ENCODE measurements at places on chromosomes 2 and 18.

GRCh38 chr2:182166406-182166805, 180.8 kb downstream of the PPP1R1C start:
- DNase-seq, result no peak

GRCh38 chr18:61127714-61128467, 205.3 kb upstream of the CDH20 start:
- no peak for DNase-seq

DNA sequence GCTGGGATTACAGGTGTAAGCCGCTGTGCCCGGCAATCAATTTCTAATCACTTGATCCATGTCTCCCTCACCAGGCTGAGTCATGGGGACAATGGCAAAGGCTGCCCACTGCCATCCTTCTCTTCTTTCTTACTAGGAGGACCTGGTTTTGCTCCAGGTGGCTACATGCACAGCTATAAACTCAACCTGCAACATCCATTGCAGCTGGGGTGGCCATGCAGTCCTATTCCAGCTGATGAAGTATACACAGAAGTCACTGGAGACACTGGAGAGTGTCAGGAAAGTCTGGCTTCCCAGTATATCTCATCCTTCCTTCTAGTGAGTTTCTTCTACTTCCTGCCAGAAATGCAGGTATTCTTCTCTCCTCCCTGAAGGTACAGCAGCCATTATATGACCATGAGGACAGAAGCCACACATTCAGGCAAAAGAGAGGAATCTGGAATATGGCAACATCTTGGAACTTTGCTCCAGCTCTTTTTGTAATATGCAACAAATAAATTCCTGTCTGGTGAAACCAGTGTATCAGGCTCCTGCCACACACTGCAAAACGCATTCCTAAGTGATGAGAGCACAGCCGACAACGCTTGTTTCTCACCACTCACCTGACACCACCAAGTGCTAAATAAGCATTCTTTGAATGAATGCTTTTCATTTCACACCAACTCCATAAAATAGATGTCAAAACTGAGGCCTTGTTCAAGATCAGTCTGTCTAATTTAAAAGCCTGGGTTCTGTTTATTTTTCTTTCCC, 32.3 kb downstream of the SCTR start:
- no peak for DNase-seq

DNA sequence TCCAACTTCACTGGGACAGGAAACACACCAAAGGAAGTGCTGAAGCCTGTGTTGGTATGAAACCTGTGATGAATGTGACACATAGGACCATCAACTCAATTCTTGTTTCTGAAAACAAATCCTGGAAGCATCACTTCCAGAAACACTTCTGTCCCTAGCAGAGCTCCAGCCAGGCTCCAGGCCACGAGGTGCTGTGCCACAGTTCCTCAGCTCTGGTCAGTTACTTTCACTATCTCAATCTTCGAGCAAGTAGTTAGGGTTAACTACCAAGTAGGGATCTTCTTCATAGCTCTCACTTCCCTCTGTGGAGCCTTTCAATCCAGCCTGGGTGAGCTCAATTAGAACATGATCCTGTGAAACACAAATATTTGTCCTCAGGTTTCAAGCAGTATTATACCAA, 3.6 kb upstream of the LCT start:
- no peak for DNase-seq

- no peak for DNase-seq
Observed at GRCh38 chr2:109615637-109616144, 1.5 kb downstream of the SOWAHC start.

DNA sequence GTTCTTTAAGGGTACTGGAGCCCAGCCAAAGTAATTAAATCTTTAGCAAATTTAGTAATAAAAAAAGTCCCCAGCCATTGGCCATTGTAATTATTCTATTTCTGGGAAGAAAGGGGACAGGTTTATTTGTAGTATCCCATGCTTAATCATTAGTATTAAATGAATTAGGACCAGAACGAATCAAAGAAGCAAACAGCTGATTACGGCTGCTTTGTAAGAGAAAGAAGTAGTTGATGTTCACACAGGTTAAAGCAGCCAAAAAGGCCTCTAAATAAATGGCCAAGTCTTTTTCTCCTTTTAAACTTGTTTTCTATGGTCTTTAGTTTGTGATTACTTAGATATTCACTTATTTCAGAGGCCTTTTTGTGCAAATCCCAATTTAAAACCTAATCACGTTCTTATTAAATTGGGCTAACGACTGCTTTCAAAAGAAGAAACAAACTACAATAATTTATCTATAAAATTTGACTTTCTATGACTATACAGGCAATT, 48.6 kb upstream of the DNAH7 start:
- DNase-seq, result no peak

DNA sequence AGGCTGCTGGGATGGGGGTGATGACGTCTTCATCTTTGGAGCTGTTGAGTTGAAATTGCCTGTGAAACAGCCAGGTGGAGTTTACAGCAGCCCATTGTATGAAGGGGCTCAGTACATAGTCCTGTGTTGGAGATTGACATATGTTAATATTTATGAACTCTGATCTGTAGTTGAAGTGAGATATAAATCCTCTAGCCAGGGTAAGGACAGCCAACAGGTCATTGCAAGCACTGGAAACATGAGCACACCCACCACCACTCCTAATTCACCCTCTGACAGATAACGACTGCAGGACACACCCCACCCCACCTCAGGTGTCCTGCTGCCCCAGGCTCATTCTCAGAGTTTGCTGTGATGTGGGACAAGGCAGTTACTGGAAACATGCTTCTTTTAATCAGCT, 112.4 kb upstream of the TRIB2 start:
- DNase-seq, result no peak

DNA sequence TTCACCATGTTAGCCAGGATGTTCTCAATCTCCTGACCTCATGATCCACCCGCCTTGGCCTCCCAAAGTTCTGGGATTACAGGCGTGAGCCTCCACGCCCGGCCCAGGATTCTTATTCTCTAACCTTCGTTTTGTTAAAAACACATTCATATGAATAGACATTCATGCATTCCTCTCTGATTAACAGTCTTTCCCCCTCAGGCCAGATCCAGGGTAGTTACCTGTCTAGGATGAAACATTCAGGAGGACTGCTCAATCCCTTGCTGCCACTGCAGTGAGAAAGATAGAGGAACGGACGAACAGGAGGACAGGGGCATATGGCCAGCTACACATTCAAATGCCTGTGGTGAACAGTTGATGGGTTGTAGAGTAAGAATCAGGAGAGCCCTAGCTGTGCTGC, 39.6 kb upstream of the EPC2 start:
- no peak for DNase-seq

DNA sequence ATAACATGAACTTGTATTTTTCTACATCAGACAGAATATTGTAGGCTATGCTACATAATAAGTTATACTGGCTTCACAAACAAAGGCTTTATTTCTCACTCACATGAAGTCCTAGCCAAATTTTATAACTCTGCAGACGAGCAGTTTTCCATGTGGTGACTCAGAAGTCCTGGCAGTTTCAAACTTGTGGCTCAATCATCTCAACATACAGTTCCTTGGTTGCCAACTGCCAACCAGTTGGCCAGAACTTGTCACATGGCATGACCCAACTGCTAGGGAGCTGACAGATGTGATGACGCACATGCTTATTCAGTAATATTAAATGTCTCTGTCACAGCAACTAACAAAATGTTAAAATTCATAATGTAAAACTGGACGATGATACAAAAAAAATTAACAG, 63.8 kb upstream of the ZC3H15 start:
- no peak for DNase-seq

DNA sequence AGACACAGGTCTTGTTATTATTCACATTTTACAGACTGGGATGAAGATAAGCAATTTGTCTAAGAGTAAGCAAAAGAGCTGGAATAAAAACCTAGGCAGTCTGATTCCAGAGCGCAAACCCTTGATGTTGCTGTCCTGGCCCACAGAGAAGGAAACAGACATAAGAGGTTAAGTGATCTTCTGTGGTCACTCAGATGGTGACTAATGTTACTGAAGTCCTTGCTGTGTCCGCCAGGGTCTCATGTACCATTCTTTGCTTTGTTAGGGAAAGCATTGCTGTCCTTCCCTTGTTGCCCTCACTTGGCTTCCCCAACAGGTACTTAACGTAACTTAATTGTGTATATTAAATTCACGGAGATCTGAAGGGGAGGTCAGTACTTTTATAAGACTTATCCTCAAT, 14.9 kb upstream of the FAP start:
- no peak for DNase-seq

DNA sequence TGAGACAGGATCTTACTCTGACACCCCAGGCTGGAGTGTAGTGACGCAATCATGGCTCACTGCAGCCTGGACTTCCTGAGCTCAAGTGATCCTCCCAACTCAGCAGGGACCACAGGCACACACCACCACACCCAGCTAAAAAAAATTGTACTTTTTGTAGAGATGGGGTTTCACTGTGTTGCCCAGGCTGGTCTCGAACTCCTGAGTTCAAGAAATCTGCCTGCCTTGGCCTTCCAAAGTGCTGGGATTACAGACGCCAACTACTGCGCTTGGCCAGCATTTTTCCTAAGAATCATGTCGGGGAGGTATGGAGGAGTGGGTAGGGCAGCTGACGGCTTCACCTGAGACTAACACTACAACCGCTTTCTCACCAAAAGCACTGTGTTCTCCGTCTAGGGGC, 50.4 kb downstream of the CYP26B1 start:
- DNase-seq, result no peak

DNA sequence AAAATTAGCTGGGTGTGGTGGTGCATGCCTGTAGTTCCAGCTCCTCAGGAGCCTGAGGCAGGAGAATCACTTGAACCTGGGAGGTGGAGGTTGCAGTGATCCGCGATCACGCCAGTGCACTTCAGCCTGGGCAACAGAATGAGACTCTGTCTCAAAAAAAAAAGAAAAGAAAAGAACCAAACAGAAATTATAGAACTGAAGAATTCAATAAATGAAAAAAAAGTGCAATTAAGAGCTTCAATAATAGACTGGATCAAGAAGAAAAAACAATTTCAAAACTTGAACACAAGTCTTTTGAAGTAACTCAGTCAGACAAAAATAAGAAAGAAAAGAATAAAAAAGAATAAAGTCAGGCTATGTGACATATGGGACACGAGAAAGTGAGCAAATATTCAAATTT, 175.8 kb upstream of the ZSWIM2 start:
- no peak for DNase-seq

DNA sequence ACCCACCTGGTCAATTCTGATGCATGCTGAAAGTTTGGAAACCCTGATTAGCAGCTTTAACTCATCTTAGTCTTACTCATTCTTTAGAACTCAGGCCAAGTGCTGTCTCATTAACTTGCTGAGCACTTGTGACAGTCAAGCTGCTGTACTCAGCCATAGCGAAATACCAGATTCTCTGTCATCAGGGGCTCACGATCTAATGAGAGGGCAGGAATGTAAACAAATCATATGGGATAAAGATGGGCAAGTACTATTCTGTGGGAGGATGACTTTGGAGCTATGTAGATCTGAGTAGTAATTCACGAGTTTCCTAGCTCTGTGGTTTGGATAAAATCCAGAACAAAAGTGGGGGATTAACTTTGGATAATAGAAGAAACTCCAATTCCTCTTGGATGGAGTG, 376.6 kb downstream of the HRH4 start:
- DNase-seq, result no peak

GRCh38 chr2:3176071-3176868, 201.3 kb downstream of the EIPR1 start:
- no peak for DNase-seq

- no peak for DNase-seq
Observed at GRCh38 chr2:109526442-109526970, 87.3 kb downstream of the SEPTIN10 start.

- DNase-seq, result no peak
Observed at GRCh38 chr18:11005528-11005927, 143.8 kb downstream of the PIEZO2 start.

- DNase-seq, result no peak
Observed at GRCh38 chr2:67858886-67859285, 203.9 kb downstream of the C1D start.

DNA sequence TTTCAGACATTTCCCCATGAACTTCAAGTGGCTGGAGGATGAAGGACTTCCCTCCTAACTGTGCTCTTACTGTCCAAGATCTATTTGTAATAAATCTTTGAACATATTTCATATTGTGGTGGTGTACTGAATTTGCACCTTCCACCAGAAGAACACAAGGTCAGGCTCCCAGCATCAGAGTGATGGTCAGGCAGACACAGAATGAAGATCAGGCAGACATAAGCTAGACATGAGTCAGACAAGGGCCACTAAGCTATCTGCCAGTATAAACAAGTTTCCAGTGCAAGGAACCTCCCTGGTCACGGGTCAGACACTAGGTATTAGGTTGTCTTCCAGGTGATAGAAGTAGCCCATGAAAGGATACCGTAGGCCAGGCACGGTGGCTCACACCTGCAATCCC, 20.0 kb downstream of the AQP12B start:
- no peak for DNase-seq

GRCh38 chr2:50469784-50470183, 562.1 kb downstream of the NRXN1 start:
- DNase-seq, result no peak

DNA sequence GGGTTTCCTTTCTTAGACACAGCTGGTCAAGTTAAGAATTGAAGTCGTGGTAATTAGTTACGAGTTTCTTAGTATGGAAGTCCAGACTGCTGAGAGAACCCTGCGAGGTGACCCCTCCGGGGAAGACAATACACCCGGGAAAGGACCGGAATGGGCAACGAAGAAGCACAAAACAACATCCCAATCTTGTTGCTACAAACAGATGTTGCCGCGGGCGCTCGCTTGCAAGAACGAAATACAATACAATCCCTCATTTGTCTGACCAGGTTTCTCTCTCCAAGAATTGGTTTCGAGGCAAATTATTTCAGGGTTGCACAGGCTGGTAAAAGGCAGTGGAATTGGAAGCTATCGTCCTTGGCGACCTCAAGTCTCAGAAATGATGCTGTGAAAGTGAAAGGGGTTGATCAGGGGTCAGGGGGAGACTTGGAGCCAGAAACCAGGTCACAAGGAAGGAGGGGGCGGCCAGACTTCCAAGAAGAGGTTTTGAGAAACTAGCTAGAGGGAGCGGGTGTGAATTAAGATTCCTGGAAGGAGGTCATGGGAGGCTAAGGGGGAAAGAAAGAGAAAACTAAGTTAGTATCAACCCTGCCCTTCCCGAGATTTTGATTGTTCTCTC, 401.9 kb downstream of the HRH4 start:
- DNase-seq, result no peak

- DNase-seq, result no peak
Observed at GRCh38 chr18:60196836-60197606, 175.6 kb downstream of the MC4R start.

- DNase-seq, result no peak
Observed at GRCh38 chr2:177489719-177490301, 97.2 kb downstream of the AGPS start.

GRCh38 chr2:132448771-132449170, 32.2 kb downstream of the GPR39 start:
- DNase-seq, result no peak

DNA sequence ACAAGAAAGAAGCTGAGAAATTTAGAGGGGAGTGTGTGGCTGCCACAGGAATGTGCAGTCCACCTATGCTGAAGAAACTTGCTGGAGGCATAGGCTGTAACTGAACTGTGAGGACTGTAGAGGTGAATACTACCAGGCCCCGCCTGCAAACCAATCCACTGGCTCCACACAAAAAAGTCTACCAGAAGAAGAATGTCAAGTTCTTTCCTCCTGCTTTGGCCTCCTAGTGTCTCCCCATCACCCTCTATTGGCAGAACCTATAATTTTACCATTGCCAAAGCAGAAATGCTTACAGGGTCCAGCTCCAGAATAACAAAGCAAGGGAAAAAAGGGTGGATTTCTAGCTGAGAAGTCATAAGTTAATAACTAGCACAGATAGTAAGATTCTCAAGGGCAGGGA, 5.9 kb upstream of the ATP5MC3 start:
- DNase-seq, result no peak
